Chondrocyte (in vitro differentiated cells): ENCODE measurements at places on chromosomes 12 and 14. TPM values are rescaled to one million over a fixed set of nuclear protein-coding genes. Genes with fewer than 3 reads are reported as not detected.

The PFDN5 gene
- total RNA-seq = 266 to 309 TPM (median 274 TPM) in 3 replicates

The KRT75 gene
- not detected in 3 replicates for total RNA-seq

GRCh38 chr14:50040895-50041465, 75.4 kb downstream of the VCPKMT start:
- no peak for DNase-seq

DNA sequence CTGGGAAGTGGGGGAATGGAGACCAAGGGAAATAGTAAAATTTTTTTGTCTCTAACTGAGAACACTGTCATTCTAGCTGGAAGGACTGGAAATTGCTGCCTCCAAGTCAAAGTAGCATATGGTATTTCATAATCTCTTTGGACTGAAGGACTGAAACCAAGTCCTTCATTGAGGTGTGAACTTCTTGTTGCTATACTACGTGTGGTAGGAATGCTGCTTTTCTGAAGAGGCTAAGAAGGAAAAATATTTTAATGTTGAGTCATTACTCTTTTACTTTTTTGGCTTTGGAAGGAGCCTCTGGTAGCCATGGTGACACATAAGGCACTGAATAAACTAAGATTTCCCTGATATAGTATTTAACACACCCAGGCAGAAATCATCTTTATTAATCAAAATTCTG, 465.4 kb downstream of the NPAS3 start:
- no peak for DNase-seq

The DEPDC4 gene
- 0.44 to 1.6 TPM (median 0.57 TPM) in 3 replicates for total RNA-seq

The STON2 gene
- not detected in 3 replicates for total RNA-seq

- DNase-seq = no peak
Observed at GRCh38 chr14:36517242-36518030, 2.6 kb downstream of the NKX2-1 start.

DNA sequence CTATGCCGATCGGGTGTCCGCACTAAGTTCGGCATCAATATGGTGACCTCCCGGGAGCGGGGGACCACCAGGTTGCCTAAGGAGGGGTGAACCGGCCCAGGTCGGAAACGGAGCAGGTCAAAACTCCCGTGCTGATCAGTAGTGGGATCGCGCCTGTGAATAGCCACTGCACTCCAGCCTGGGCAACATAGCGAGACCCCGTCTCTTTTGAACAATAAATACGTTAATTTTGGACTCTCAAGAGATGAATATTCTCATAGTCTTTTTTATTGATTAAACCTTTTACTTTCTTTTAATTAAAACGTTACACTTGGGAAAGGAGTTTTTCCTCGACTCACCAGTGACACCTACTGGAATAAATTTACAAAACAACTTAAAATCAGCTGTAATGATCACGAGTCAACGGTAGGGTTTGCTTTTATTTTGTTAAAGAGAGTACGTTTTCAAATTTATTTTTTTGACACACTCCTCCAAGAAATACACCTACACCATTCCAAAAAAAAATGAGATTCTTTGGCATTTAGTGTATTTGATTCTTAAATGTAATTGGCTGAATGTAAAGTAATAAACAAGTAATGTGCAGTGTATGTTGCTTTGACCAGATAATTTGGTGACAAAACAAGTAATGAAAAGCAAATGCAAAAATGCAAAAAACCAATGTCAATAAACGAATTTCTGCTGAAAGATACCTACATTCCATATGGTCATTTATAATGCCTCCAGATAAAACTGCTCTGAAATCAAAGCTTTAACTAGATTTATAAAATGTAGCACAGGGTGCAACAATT, 687 bp upstream of the RPS29 start:
- DNase-seq = no peak

DNA sequence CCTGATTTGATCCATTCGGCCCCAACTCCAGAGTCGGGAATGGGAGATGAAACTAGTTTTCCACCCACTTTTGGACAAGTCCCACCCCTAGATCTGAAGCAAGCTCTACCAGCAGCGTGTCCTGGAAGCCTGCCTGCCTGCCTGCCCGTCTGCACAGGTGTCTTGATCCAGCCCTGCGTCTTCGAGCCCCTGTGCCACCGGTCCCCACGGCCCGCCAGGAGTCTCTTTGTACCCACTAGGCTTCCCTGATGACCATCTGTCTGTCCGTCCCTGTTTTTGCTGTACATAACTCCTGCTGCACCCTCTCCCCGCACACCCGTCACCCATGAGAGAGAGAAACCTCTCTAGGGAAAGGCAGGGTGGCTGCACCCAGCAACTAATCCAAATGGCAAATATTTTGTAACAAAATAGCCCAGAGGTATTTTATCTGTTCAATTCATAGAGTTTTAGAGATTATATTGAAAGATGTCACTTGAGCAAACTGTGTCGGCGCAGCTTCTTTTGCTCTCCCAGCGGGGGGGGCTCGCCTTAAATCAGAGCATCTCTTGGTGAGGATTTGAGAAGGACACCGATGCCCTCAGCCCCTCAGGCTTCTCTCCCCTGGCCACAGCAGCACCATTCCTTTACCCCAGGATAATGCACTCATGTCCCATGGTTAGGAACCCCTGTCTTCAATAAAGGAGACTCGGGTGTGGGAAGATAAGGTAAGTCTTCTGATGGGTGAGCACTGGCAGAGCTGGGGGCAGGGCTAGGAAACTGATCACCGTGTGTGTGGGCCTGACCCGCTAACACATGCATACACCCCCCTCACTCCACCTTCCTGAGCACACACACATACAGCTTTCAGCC, 35.8 kb downstream of the SLC6A12 start:
- no peak for DNase-seq

The HSPB8 gene
- 14.2 to 31.3 TPM (median 29.4 TPM) in 3 replicates for total RNA-seq

- DNase-seq = no peak
Observed at GRCh38 chr12:75683220-75683619, 171.8 kb upstream of the KRR1 start.
